ENCODE measurements at places on chromosomes 13 and 19.

DNA sequence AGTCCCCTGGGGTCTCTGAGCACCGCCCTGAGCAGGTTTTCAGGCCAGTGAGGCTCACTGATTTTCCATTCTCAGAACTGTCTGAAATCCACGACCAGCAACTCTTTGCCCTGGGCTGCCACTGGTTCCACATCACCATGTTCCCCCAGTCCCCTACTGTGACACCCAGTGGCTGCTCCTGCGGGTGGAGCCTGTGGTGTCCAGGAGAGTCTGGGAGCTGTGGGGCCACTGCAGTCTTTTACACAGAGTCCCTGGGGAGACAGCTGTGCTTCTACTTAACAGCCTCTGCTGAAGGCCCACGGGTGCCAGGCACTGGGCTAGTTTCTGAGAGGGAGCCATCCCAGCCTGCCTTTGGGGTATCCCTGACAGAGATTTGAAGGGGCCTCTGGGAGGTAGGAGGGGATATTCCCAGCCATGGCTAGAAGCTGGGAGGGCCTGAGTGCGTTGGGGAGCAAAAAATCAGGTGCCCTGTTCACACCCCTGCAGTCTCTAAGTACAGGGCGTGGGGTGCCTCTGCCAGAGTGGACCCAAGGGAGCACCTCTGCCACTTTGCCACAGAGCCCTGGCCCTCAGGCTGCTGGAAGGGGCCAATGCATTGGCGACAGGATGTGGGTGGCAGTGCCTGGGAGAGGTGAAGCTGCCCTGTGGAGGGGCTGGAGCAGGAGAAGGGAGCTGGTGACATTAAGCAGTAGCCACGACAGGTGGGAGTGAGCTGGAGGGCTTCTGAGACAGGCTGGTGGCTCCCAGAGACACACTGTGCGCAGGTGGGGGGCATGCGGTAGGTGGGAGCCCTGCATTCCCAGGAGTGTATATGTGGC, 200.2 kb upstream of the ZNF536 start:
- no peak for DNase-seq

DNA sequence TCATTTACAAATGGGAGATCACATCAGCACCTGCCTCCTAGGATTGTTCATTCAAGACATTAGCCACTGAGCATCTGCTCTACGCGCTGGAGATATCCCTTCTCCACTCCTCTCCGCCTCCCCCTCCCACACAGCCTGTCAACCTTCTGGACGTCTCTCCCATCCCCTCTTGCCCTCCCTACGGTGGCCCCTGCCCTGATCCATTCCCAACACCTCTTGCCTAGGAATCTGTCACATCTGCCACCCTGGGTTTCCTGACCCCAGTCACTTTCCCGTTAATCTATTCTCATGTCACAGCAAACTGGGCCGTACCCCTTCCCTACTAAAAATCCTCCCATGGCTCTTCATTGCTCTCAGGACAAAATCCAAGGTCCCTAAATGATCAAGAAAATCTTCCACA, 10.3 kb downstream of the DYRK1B start:
- no peak for DNase-seq

DNA sequence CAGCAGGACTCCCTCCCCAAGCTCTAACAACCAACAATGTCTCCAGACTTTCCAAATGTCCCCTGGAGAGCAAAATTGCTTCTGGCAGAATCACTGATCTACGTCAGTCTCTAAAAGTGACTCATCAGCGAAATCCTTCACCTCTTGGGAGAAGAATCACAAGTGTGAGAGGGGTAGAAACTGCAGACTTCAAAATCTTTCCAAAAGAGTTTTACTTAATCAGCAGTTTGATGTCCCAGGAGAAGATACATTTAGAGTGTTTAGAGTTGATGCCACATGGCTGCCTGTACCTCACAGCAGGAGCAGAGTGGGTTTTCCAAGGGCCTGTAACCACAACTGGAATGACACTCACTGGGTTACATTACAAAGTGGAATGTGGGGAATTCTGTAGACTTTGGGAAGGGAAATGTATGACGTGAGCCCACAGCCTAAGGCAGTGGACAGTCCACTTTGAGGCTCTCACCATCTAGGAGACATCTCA, 6.2 kb upstream of the CEACAM5 start:
- DNase-seq = no peak

DNA sequence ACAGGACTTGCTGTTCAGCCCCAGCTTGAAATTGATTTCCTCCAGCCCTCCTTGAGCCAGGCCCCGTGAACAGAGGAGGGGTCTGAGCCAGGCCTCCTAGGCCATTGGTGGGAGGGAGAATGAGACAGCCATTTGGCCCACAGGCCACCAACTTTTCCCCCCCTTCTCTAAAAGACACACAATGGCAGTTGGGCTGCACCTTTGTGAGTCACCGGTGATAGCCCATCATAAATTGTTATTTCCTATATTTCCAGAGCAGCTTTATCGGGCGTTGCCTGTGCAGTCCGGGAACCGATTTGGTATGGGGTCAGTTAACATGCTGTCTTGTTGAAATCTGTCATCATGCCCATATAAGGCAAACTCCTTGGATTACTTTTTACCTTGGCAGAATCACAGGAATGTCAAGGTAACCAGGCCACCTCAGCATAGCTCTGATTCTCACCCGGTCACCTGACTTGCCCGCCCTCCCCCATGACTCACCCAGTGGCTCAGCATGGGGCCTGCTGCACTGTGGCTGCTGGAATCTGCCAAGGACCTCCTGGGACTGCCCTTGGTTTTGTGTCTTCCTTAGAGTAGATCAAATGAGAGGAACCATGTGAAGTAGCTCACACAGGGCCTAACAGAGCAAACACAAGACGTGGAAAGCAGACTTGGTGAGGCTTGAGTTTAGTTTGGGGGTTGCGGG, 36.1 kb downstream of the ACTN4 start:
- DNase-seq = peak; percentile 98

DNA sequence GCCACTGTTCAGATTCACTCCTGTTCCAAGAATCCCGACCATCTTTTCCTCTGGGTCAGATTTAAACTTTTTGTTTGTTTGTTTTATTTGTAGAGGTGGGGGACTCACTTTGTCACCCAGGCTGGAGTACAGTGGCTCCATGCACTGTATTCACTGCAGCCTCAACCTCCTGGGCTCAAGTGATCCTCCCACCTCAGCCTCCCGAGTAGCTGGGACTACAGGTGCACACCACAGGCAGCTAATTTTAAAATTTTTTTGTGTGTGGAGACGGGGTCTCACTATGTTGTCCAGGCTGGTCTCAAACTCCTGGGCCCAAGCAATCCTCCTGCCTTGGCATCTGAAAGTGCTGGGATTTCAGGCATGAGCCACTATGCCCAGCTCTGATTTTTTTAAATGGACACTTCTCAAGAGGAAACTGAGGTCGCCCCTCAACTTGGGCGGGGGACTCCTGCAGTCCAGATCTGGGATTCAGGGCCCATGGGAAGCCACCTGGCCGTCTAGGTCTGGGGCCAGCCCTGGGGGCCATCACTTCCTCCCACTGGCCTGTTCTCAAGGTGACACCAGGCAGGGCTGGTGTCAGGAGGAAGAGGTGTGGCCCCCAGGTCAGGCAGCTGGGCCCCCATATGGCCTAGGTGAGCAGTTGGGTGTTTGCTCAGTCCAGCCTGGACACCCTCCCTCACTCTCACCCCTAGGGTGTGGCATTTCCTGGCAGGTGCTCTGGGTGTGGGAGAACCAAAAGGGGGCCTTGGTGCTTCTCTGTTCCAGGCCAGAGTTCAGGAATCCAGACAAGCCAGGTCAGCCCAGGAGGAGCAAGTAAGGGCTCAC, 1.3 kb downstream of the B3GNT3 start:
- DNase-seq = no peak

All from MG63 (cell line).